Calu3 (cell line): ENCODE measurements at places on chromosomes 16 and 17. TPM values are rescaled to one million over a fixed set of nuclear protein-coding genes. Genes with fewer than 3 reads are reported as not detected.

GRCh38 chr17:17750881-17751280 lies 69.6 kb downstream of the RAI1 start:
- DNase-seq, result no peak

The HBQ1 gene
- not detected in 2 replicates for total RNA-seq

DNA sequence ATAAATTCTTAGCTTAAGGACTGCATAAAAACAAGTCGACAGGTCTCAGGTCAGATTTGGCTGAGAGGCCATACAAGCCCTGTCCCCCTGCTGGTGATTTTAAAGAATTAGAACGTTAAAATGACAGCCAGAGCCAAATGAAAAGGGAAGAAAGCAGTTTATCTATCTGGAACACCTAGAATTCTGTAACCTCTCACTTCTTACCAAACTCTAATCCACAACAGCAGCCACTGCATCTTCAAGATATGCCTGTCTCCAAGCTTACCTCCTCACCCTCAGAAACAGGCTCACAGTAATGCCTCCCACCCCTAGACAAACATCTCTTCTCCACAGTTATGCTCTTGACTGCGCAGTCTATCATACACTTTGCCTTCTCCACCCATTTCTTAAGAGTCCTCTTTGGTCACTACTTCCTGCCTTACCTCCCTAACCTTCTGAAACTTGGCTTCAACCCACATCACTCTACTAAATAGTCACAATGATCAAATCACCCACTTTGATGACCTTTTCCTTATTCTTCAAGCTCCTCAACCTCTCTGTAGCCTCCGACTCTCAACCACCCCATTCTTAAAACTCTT lies 14.2 kb downstream of the ANKFY1 start:
- DNase-seq, result peak; percentile 7

GRCh38 chr17:50181591-50182560 lies 16.1 kb downstream of the SGCA start:
- DNase-seq, result no peak

The YWHAE gene
- 466 and 504 TPM in 2 replicates for total RNA-seq

DNA sequence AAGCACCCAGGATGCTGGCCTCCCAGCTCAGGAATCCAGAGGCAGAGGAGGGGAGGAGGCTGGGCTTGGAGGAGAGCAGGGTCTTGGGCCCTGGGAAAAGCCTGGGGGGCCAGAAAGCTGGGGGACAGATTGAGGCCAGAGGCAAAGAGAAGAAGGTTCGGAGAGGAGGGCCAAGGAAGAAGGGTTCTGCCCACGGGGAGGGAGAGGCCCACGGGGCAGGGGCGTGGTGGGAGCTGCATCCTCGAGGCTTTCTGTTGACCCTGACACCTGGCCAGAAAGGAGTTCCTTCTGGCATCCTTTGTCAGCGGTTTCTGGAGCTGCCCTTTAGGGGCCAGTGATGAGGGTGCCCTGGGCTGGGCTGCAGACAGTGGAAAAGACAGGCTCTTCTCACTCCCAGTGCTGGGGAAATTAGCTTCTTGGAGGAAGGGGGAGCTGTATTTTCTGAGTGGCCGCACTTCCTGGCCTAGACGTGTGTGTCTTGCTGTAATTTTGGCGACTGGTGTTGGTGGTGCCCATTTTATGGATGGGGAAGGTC lies 308.7 kb downstream of the SEC14L1 start:
- no peak for DNase-seq

DNA sequence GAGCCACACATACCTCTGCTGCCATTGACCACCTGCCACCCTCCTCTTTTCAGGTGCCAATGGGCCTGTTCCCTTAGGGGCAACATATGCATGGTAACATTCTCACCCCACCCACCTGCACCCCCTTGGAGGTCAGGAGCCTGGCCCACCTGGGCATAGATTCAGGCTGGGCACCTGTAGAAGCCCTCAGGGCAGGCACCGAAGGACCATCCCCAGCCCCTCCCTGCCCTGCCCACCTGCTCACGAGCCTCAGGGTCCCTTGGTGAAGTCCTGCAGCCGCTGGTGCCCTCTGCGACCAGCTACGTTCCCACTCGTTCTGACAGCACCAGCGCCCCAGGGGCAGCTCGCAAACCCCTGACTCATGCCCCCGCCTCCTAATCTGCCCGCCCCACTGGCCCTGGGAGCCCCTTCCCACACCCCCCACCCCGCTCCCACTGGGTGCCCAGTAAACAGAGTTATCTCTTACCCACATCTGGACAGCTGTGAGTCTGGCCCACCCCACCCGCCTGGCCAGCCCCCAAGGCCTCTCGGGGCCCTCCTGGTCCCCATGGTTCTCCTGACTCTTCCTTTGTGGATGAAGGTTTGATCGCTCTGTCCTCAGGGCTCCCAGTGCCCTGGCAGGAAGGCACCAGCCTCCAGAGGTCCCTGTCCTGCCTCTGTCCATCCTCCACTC lies at the start of gene SLC4A1:
TSS of gene SLC4A1 (minus strand) at position 318 of the 673 bp plus-strand sequence. CDS start 5,269 bp downstream, outside the sequence.
- DNase-seq, result no peak

GRCh38 chr17:45042346-45043120 lies 8.9 kb downstream of the DCAKD start:
- DNase-seq, result no peak

The KCNJ18 gene
- total RNA-seq, result not detected in 2 replicates

The EVPL gene
- total RNA-seq, result 51.8 and 59.7 TPM in 2 replicates

GRCh38 chr16:2161911-2162310 lies 6.3 kb downstream of the TRAF7 start:
- DNase-seq, result no peak

DNA sequence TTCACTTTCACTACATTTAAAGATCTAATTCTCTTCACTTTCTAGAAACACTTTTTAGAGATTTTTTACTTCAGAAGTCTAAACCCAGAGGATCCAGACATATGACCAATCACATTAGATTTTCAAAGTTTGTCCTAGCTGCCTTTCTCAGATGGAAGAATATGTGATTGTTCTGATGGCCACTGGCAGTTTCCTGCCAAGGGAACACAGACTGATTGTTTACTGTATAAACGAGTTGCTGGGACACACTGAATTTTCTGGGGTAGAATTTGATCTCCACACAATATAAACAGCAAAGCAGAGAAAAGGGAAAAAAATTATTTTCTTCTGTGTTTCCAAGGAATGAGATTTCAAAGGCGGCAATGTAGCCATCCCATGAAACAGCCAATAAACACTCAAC lies 480.0 kb downstream of the TOX3 start:
- no peak for DNase-seq

GRCh38 chr16:80806927-80807340 lies 2.5 kb upstream of the CDYL2 start:
- DNase-seq, result no peak

The ADORA2B gene
- 10.7 and 12.6 TPM in 2 replicates for total RNA-seq

- no peak for DNase-seq
Measured at GRCh38 chr17:64466019-64466735, 17.3 kb downstream of the MILR1 start.

DNA sequence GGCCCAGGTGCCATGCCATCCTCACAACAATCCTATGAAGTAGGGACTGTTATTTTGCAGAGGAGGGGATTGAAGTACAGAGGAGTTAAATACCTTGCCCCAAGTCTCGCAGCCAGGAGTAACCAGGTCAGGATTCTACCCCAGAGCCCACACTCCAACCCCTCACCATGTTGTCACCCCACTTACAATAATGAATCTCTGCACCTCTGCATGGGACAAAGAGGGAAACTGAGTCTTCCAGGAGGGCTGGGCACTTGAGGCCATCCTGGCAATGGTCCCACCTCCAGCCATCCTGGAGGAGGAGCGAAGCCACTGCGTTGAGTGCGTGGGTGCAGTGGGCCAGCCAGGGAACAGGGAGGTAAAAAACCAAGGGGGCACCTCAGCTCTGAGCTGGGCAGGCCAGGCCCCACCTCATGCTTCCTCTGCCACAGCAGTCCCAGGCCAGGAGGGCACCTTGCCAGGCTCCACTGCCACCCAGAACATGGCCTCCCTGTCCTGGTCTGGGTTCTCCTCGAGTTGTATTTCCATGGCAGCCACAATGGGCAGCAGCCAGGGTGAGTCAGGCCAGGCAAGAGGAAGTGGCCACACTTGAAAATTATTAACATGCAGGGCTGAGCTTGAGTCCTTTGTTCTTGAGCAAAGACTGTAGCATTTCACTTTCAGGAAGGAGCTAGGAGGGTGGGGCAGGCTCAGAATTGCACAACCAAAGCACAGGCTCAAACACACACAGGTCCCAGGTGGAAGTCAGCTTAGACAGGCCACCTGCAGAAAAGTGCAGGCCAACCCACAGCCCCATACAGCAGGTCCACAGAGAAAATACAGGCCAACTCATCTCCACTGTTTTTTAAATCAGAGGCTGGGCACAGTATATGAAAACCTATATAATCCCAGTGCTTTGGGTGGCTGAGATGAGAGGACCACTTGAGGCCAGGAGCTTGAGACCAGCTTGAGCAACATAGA lies 52.1 kb downstream of the CUEDC1 start:
- DNase-seq, result peak; percentile 84

The SHBG gene
- 0.39 TPM in 1 of 2 replicates, not detected in the other for total RNA-seq

The YBX2 gene
- 0.24 and 0.49 TPM in 2 replicates for total RNA-seq

GRCh38 chr17:2928294-2928890 lies 132.2 kb downstream of the RAP1GAP2 start:
- DNase-seq, result no peak

DNA sequence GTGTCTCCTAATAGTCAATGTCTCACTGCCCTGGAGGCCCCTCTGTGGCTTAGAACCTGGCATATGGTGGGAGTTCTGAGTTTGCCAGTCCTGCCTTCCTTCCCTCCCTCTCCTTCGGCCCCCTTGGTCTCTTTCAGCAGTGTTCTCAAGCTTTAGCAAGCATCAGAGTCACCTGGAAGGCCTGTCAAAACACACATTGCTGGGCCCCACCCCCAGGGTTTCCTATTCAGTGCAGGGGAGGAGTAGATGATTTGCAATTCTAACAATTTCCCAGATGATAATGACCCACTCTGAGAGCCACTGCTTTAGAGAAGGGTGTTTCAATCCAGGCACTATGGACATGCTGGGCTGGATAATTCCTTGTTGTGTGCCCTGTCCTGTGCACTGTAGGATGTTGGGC lies 26.4 kb upstream of the TMEM220 start:
- no peak for DNase-seq

DNA sequence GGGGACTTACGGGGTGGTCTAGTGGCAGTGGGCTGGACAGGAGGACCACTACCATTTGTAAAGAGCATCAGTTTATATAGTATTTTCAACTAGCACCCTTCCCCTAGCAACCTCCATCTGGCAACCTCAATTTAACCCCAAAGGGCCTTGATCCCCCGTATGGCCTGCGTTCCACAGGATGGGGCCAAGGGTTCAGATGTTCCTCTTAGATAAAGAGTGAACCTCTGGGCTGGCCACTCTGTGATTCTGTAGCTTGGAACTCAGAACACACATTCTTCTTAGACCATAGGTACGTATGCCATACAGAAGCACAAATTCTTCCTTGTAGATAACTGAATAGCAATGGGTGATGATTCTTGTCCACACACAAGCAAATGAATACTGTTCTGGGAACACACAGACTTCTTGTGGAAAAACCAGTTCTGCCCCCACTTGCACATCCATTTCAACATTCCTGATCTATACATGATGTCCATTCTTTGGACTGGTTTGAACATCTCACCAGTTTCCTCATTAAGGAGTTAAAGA lies 1.9 kb upstream of the GGA2 start:
- no peak for DNase-seq

DNA sequence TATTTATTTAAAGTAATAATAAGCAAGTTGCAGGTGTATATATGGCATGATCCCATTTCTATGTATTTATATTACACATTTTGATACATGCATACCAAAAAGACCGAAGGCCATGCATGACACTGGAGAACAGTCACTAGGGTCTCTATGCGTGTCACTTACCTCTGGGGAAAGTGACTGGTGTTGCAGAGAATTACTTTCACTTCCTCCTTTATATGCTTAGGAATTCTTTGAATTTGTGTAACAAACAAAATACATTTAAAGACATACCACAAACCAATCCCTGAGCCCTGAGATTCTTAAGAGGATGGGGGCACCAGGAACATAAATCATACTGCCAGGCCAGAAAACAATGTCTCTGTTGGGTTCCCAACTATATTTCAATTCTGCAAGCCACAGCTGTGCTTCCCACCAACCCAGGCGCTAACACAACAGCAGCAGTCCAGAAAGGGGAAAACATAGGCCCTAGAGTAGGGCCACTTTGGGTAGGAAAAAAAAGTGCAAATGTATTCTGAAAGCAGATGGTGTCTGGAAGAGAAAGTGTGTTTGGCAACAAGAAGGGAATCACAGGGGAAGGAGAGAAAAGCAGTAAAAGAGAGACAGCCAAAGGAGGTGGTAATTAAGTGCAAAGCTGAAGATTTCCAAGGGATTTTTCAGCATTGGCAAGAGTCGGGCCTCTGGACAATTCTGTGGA lies 24.5 kb upstream of the HYDIN start:
- DNase-seq, result no peak

The PLEKHH3 gene
- total RNA-seq, result 35.2 and 45.0 TPM in 2 replicates

The SLC12A3 gene
- total RNA-seq, result not detected in 2 replicates

DNA sequence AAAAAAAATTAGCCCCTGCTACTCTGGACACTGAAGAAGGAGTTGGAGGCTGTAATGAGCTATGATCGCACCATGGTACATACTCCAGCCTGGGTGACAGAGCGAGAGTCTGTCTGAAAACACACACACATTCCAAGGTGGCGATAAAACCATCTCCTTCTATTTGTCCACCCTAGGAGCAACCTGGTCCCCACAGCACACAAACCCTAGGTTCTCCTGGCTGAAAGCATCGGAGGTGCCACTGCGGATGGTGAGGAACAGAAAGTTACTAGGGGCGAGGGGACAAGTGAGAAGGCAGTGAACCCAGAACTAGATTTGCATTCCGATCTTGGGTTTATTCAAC lies 1.4 kb upstream of the ECI1 start:
- no peak for DNase-seq

The FNDC8 gene
- total RNA-seq, result not detected in 2 replicates

- peak; percentile 10 for DNase-seq
Measured at GRCh38 chr17:29384901-29385300, 5.3 kb upstream of the TAOK1 start.

- DNase-seq, result no peak
Measured at GRCh38 chr16:15434079-15434424, 336 bp upstream of the BMERB1 start.

- no peak for DNase-seq
Measured at GRCh38 chr16:49788572-49788971, 67.3 kb downstream of the ZNF423 start.

The OSBPL7 gene
- 58.3 and 58.4 TPM in 2 replicates for total RNA-seq

GRCh38 chr16:26532456-26532855 lies 534.3 kb upstream of the C16orf82 start:
- DNase-seq, result no peak
